DMS153 (cell line): ENCODE measurements at places on chromosomes 2 and 18.

DNA sequence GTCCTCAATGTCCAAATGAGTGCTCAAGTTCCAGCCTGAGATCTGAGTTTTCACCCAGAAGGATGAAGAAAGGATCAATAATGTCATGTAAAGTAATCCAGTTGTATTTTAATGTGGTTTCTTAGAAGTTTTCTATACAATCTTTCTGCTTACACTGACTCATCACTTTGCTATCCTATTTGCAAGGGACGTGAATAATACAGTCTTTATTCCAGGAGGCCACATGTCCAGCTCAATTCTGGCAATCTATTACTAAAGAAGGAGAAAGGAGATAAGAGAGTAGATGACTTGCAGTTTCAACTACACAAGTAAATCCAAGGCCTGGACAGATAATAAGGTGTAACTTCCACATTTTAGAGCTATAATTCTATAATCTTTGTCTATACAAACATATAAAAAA, 601.1 kb upstream of the SETBP1 start:
- DNase-seq: no peak

- no peak for DNase-seq
These were observed 7.3 kb upstream of the GALM start for GRCh38 chr2:38658613-38659012.

- no peak for DNase-seq
These were observed 8.5 kb upstream of the RMDN2 start for GRCh38 chr2:37916512-37917082.

DNA sequence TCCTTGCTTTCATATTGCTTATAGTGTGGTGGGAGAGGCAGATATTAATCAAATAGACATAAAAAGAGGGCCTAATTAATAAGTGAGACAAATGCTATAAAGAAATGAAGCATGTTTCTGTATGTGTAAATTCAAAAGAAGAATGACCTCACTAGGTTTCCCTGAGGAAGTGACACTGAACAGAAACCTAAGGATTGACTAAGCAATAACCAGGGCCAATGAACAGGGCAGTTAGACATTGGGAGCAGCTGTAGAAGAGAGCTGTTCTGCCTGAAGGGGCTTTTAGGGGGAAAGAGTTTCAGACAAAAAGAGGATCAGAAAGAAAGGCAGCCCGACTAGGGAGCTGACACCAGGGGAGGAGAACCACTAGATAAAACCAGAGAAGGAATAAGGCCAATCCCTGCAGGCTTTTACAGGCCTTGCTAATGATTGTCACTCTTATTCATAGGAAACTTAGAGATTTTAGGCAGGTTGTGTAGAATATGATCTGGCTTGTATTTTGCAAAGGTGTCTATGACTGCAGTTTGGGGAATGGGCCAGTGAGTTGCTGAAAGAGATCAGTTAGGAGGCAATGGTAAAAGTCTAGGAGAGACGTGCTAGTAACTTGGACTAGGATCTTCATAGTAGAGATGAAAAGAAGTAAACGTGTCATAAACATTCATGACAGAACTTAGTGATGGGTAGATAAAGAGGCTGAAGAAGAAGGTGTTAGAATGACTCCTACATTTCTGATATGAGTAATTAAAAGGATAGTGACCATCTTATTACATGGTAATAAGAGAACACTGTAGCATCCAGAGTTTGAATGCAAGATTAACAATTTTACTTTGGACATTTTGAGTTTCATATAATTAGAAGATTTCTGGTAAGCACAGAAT, 26.8 kb upstream of the NABP1 start:
- DNase-seq: no peak

DNA sequence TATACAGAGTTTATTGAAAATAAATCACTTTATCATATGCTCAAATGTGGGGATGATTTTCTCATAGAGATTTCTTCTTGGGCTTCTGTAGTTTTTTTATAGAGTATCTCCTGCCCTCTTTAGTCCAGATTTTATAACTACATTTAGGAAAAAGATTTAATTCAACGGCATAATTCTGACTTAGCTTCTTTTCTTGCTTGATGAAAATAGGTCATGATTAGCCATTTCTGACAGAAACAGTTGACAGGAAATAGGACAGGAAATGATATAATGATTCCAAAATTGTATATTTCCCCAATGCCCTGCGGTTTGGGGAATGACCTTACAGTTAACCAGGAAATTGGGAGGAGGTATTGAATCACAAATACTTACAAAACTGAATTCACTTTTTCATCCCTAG, 1531.9 kb upstream of the ACVR2A start:
- DNase-seq: no peak

- DNase-seq: peak; percentile 86
These were observed 2.4 kb upstream of the LPIN1 start for GRCh38 chr2:11743846-11744553.

DNA sequence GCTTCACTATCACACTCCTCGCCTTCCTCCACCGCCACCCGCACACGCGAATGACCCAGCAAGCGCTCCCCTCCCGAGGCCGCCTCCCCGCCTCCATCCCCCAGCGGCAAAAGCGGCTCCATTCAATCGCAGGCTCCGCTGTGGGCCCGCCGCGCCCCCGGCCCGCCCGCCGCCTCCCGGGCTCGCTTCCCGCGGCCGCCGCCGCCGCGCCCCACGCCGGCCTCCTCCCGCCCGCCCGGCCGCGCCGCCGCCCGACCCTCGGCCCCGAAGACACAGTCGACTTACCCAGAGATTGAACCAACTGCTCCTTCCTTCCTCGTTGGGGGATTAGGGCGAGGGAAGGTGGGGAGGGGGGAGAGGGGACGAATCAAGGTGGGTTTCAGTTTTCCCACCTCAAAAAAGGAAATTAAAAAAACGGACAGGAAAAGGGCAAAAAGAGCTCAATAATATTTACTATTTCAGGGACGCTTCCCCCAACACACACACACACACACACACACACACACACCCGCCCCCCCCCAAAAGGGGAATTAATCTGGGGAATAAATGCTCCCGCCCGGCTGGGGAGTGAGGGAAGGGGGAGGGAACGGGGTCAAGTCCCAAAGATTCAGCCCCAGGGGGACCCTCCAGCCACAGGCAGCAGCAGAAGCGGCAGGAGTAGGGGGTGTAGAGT, 743 bp downstream of the XPO1 start:
- DNase-seq: no peak

- no peak for DNase-seq
These were observed 2.6 kb downstream of the TET3 start for GRCh38 chr2:73987109-73987947.

- no peak for DNase-seq
These were observed 56.8 kb downstream of the ASAP2 start for GRCh38 chr2:9263428-9263827.

GRCh38 chr2:43087413-43087812, 139.0 kb downstream of the ZFP36L2 start:
- DNase-seq: no peak

DNA sequence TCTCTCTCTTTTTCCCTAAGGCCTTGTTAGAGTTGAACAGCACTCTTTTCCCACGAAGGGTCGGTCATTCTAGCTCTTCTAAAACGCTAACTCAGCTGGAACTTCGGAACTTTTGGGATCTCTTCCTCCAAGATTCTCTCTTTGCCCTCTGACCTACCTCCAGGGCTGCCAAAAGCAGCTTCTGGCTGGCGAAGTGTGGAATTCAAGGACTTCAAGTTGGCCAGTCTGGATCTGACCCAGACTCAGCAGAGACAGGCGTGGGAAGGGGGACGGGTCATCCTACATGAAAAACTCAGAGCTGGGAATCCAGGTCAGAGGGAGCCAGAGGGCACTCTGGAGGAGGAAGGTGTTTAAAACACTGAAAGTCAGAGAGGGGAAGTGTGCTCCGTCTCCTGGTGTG, 305.5 kb upstream of the HDAC4 start:
- no peak for DNase-seq

DNA sequence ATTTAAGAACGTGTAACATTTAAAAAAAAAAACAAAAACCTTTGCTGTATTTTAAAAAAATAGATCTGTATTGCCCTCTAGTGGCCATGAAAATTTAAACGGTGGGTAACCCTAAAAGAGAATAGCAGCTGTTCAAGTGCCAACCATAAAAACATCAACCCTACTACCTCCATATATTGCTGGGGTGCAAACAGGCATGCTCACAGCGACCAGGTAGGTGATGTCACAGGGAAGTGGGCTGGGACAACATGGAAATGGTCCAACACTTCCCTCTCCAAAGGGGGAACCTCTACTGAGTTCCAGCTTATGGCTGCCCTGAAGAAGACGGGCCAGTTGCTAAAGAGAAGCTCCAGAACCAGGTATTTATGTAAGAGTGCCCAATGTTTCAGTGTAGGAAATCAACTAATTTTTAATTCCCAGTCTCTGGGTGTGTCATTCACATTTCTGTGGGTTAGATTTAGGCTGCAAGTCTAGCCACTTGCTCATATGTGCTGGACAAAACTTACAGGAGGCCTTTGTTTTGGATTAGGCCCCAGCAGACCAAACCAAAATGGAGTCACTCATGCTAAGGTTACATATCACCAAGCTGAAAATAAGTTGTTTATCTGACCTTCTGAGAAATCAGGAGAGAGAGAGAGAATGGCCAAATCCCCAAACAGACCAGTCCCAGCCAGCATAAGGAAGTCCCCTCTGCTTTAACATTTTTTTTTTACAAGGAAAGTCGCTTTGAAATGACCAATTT, 54.5 kb downstream of the SKA1 start:
- peak; percentile 46 for DNase-seq

DNA sequence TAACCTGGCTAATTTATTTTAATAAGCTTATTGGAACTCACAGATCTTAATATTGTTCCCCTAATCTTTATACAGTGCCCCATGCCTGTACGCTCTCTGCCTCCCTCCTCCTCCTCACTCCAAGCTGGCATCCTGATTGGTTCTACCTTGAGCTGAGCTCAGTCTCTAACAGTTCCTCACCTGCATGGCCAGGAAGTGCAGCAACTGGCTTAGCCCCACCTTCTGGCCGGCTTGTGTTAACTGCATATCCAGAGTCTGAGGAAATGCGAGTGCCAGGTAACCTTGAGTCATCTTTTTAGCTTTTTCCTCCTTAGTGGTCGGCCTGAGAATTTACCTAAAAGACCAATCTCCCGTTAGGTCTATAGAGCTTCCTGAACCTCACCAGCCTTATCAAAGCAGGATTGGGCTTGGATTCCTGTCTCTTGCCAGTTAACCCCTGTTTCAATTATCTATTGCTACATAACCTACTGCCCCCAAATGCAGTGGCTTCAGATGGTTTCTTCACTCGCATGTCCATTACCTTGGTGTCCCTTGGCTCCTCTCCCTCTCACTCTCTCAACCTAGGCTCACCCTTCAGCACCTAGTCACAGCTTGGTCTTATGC, 89.5 kb upstream of the STK39 start:
- peak; percentile 66 for DNase-seq

GRCh38 chr2:127610561-127610960, 35.4 kb upstream of the GPR17 start:
- DNase-seq: no peak

DNA sequence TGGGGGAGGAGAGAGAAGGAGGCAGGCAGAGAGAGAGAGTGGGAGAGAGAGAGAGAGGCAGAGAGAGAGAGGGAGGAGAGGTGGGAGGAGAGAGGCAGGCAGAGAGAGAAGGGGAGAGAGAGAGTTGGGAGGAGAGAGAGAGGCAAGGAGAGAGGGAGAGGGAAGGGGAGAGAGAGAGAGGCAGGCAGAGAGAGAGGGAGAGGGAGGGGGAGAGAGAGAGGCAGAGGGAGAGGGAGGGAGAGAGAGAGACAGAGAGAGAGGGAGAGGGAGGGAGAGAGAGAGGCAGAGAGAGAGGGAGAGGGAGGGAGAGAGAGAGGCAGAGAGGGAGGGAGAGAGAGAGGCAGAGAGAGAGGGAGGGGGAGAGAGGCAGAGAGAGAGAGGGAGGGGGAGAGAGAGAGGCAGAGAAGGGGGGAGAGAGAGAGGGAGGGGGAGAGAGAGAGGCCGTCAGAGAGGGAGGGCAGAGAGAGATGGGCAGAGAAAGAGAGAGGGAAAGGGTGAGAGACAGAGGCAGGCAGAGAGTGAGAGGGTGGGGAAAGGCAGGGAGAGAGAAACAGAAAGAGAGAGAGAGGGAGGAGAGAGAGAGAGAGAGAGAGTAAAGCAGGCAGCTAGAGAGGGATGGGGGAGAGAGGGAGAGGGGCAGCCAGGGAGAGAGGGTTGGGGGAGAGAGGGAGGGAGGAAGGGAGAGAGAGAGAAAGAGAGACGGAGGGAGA, 122.2 kb upstream of the PXDN start:
- no peak for DNase-seq

DNA sequence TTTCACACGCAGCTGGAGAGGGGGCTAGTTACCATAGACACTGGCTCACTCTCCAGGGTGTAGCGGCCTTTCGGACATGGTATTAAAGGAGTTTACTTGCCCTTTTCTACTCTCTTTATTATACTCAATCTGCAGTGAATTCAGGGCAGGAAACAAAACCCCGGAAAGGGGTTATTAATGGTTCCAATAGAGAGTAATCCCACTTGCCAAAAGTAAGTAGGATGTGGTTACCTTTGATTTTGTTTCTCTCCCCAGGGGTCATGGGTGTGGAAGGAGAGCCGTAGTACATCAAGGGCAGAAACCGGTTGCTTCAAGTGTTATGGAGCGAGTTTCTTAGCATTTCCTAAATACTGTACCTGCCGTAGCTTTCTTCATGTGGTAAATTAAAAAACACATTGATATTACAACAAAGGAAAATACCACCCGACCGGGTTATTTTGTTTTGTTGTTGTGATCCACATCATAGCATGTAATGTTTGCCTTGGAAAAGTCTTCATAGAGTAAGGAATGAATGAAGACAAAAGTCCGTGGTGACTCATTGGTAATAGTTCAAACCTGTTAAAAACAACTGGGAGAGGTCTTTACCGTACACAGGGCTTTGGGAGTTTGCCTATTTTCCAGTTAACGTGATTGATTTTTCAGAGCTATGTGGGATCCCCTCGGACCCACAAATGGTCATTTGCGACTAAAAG, 71.5 kb downstream of the SLC4A3 start:
- peak; percentile 40 for DNase-seq

- no peak for DNase-seq
These were observed 183.5 kb upstream of the GCFC2 start for GRCh38 chr2:75894170-75894569.

DNA sequence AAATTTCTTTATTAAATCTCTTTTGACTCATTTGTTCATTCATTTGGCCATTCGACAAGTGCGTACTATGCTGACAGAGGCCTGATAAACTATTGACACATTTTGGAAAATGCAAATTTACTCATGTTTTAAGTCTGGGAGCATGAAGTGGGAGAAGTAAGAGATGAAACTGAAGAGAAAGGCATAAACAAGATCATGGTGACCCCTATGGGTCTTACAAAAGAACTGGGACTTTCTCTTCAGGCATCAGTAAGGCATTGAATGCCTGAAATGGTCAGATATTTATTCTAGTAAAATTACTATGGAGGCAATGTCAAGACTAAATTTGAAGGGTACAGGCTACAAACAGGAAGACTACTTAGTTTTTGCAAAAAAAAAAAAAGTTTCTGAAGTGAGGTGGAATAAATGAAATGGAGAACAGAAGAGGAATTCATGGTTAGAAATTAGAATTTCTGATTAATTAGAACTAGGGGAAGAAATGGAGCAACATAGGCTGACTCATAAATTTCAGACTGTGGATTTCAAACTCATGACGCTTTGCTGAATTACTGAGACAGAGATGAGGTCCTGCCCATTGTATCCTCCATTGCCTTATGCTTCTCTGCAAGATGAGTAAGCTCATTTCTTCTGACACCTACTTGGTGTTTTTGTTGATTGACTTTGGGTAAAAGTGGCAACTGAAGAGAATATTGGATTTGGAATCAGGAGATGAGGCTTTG, 32.7 kb downstream of the VSNL1 start:
- no peak for DNase-seq
